ENCODE measurements at places on chromosomes 4 and X.

- DNase-seq = no peak
Observed at GRCh38 chr4:151329217-151330007, 4.0 kb upstream of the SH3D19 start.

GRCh38 chrX:156000361-156000926 is 2.9 kb downstream of the IL9R start:
- DNase-seq = no peak

DNA sequence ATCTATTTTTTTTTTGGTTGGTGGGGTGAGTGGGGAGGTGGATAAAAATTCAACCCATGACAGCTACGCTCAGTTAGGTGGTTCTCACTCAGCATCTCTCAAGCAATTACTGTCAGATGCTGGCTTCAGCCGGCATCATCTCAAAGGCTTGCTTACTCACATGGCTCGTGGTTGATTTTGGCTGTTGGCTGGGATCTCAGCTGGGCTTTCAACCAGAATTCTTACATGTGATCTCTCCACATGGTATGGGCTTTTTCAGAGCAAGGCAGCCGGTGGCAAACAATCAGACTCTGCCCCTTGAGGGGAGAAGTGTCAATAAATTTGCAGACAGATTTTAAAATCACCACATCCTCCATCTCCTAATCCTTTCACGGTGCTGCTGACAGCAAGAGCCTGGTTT is 47.2 kb downstream of the SLC34A2 start:
- no peak for DNase-seq

GRCh38 chrX:24232796-24233195 is 81.1 kb downstream of the SUPT20HL2 start:
- DNase-seq = no peak

All from NCI-H460 (cell line).